ENCODE measurements at places on chromosomes 6 and 20.

DNA sequence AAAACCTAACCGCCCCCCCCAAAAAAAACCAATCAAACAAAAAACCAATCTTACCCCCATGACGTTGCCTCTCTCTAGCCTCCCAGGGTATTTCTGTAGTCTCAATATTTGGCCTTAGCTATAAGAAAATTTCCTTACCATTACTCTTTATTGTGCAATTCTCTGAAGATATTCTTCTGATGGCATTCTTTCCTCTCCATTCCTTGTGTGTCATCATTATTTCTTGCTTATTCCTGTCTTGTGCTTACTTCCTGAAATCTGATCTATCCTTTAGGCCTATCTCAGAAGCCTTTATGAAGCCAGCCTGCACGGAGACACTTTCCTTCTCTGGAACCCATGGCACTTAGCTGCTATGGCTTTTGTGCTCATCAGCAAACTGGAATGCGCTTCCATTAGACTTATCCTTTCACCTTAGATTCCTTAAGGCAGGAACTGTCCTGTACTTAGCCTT lies 65.9 kb upstream of the DDR1 start:
- no peak for DNase-seq

DNA sequence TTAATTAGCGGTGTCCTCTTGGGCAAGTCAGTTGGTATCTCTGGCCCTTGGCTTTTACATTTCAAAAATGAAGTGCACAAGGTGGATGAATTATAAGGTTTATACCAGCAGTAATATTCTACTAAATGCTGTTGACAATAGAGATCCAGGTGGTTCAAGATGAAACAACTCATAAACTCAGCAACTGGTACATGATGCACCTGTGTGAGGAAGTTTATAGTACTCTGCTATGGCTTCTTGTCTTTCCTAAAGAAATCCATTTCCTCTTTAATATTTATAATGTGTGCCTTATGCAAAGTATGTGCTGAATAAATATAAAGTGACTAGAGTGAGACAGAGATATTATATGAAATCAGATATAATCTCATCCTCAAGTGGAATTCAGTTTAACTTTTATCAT lies 48.5 kb downstream of the ADGRG6 start:
- no peak for DNase-seq

DNA sequence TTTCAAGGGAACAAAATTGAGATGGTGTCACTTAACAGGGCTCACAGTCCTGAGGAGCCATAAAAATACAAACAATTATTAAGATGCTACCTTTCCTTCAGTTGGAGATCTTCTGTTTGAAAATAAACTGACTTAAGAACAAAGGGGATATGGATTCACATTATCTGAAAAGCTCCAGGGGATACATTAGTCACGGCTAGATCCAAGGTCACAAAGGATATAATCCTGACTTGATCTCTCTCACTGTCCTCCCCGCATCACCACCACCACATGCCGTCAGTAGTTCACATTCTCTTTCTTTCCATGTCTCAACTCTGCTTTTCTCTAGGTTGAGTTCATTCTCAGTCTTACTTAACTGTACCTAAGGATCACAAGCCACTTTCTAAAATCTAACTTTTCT lies 530.4 kb upstream of the MARCKS start:
- DNase-seq: no peak

- no peak for DNase-seq
Measured at GRCh38 chr20:44701118-44701857, 13.9 kb upstream of the CCN5 start.

DNA sequence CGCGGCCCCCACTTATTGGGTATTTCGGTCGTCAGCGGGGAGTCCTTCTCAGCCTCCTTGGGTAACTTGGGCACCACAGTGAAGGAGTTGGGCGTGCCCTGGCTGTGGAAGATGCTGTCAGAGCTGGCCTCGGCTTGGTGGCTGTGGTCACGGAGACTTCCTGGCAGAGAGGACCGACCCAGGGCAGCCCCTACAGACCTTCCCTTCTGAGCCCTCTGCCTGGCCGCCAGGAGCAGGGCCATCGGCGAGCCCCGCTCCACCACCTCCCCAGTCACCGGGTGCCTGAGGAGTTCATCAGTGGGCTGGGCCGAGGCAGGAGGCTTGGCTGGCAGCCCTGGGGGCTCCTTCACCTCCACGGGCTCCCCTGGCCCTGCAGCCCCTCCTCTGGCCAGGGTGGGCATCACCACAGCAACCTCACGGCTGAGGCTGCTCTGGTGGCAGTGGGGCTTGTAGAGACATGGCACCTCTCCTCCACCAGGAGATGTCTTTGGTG lies 37.2 kb downstream of the C6orf132 start:
- DNase-seq: no peak

All from stimulated activated CD4-positive, alpha-beta T cell treated with anti-CD3 and anti-CD28 coated beads, Interleukin-1b, Interleukin-23, amount 100 ng/mL, for 1 hour (primary cell).